ENCODE measurements at places on chromosomes 3 and 15. TPM values are rescaled to one million over a fixed set of nuclear protein-coding genes. Genes with fewer than 3 reads are reported as not detected.

- no peak for DNase-seq
These were observed 146.9 kb upstream of the LRTM1 start for GRCh38 chr3:55074796-55075195.

DNA sequence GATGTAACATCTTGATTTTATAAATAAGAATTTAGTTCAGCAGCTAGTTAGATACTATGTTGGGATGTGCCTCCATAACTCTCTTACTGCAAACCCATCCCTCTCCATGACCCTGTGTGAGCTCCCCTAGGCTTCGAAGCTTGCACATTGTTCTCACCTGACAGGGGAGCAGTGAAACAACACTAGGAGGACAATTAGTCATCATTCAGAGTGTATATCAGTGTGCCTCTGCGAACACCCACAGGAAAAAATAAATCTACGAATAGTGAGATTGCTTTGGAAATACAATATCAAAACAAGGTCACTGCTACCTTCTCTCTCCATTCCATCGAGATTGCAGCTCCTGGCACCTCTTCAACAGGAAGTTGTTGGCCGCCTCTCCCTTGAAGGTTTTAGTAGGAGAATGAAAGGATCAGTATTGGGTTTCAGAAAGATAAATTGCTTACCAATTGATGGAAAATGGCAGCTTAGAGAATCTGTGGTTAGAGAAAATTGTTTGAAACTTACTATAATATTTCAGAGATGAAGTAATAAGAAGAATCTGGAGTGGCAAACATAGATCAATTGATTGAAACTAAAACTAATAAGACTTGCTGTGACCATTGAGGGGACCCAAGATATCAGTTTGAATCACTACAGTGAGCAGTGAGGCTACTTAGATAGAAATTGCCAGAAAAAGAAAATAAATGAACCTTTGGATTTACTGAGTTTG, 103.2 kb downstream of the CHL1 start:
- DNase-seq = no peak

TTLL13 gene
- 0.35 TPM for total RNA-seq

MELTF gene
- total RNA-seq = 15.7 TPM

- no peak for DNase-seq
These were observed 1.8 kb upstream of the PLA2G4B start for GRCh38 chr15:41836713-41837454.

GRCh38 chr3:42819351-42819965, 10.2 kb downstream of the ACKR2 start:
- peak; percentile 63 for DNase-seq

GRCh38 chr3:535566-536416, 339.2 kb downstream of the CHL1 start:
- DNase-seq = peak; percentile 21

GRCh38 chr3:134693226-134693625, 42.4 kb upstream of the KY start:
- DNase-seq = no peak

MKRN3 gene
- total RNA-seq = 1.0 TPM

GRCh38 chr3:66372681-66373350, 128.0 kb downstream of the LRIG1 start:
- DNase-seq = peak; percentile 63

HCLS1 gene
- total RNA-seq = 9.2 TPM

DNA sequence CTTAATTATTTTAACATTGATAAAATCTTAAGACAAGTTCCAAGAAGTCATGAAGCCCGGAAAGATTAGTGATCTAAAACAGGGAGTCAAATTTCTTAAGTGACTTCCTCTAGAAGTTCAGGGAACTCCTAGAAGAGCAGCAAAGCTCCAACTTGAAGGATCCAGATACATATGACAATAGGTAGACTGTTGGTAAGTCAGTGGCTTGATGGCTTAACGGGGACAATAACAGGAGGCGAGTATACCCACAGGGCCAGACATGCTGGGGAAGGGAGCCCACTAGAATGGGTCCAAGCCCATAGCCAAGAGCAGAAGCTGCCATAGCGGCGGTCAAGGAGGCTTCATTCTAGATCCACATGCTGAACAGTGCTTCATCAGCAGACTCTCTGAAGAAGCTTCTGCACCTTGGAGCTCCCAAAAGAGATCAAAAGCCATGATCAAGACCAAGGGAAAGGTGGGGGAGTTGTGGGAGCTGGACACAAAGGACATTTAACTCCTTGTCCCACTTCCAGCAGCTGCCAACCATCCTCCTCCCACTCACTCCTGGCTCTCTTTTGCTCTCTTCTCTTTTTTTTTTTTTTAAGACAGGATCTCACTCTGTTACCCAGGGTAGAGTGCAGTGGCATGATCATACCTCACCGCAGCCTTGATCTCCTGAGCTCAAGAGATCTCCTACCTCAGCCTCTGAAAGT, 10.2 kb upstream of the CA12 start:
- DNase-seq = no peak

- DNase-seq = no peak
These were observed 56.4 kb upstream of the LIMD1 start for GRCh38 chr3:45537970-45538640.

DNA sequence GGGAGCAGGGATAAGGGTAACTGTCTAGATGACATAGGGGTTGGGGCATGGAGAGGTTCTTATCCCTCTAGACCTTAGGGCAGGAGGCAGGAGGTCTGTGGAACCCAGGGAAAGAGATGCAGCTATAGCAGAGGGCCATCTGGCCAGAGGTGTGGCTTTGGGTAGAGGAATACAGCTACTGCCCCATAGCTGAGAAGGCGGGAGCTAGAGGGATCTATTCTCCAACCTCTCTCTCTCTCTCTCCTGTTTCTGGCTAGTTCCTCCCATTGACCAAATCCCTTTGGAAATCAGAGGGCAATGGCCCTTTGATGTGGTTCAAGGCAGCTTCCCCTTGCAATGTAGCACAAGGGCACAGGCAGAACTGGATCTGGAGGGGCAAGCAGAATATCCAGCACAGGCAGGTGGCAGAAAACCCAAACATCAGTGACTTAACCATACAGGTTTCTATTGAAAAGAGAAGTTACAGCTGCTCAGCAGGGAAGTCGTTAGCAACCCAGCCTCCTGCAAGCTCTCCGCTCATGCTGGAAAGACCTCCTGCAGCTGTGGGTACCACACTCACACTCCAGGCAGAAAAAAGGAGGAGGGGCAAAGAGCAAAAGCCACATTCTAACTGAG, 22.3 kb upstream of the LMOD3 start:
- no peak for DNase-seq

- DNase-seq = no peak
These were observed 14.9 kb downstream of the LEKR1 start for GRCh38 chr3:156840826-156841689.

GRCh38 chr3:12490547-12490946, 6.3 kb downstream of the TSEN2 start:
- no peak for DNase-seq

DNA sequence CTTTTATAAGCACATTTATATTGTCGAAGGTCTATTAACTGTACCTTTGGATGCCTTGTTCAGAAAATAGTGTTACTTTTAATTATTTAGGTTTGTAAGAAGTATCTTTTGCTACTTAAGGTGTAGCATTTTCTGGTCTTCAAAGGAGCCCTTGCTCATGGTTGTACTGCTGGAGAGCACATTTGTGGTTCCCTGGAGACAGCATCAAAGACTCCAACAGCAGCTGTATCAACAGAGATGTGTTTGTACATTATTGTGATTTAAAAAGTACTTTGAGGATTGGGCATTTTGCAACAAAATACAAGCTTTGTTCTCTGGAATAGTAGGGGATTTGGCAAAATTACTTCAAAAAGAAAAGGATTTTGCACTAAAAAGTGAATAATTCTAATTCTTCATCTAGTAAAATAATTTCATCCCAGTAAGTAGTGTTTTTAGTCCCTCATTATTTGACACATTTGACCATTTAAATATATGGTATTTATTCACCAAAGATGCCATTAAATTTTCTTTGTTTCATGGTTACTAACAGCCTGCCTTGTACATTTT, 16.5 kb downstream of the TBC1D23 start:
- DNase-seq = no peak

DNA sequence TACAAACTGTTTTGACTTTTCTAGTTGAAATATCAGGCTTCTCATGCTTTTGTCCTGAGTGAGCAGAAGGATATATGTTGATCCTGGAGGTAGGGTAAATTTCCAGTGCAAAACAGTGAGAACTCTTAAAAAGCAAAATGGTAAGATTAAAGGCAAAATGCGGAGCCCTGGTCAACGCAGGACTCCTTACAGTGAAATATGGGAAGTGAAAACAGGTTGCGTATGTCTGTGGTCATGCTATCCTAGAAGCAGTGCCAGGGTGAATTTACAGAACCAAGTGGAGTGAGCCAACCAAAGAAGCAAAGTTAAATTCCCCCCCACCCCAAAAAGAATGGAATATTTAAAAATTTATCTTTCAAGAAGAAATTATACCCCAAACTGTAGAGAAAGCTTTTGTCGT, 256.4 kb downstream of the NR2F2 start:
- no peak for DNase-seq

- DNase-seq = no peak
These were observed 13.7 kb downstream of the NTRK3 start for GRCh38 chr15:88242586-88243555.

NUDT16 gene
- total RNA-seq = 37.7 TPM

GNAT1 gene
- not detected for total RNA-seq

GRCh38 chr3:172152874-172153273, 113.5 kb downstream of the FNDC3B start:
- DNase-seq = no peak

PAQR5 gene
- total RNA-seq = 71.1 TPM

DNA sequence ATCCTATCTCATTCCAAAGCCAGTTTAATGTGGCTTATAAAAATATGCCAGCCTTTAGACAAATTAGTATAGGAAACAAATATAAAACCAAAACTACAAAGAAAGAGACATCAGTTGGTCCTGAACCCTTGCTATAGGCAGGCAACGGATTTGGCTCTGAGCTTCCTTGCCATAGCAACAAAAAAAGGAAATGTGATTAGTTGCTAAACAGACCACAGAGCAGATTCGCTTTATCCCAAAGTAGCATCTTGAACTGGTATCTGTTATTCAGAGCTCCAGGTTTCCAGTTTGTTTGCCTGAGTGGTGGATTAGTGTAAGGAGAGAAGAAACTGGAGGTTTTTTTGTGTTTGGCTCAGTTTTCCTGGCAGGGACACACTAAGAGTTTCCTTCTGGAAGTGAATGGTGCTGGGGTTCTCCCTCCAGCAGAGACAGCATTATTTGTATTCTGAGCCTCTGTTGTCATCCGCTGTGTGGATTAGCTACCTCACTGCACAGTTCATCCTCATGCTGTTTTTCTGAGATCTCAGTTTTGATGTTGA, 44.1 kb downstream of the CHST2 start:
- DNase-seq = no peak

DNA sequence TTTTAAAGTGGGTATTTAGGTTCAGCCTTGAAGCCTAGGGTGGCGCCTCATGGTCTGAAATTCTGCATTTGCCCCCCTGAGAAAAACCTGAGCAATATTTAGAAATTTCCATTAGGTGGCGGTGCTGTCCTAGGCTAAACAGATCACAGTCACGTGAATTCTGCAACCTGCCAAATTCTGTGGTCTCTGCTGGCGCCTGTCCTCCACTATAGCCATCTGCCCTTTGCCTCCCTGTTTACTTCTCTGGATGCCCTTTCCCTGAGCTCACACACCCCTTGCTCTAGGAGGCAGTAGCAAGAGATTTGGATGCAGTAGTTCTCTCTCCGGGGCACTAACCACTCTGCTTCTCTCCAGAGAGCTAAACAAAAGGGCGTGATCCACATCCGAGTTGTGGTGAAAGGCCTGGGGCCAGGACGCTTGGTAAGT, 9.1 kb downstream of the MRPS11 start:
- DNase-seq = peak; percentile 23

PPP1R14D gene
- 166 TPM for total RNA-seq

DNA sequence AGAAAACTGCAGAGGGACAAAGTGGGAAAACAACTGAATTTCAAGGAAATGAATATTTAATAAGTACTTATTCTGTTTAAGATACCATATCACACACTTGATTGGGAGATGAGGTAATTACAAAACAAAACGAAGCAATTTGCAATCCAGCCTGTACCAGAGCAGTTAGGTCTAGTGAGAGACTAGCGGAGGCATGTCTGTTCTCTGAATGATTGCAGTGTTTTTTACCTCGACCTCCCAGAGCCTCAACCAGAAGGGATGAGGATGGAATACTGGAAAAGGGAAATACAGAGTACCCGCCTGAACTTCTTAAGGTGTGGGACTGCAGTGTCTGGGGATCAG, 59.5 kb downstream of the PIK3CB start:
- DNase-seq = no peak

- DNase-seq = no peak
These were observed 46.8 kb downstream of the ST6GAL1 start for GRCh38 chr3:186976837-186977750.

GRCh38 chr3:38314764-38315487, 31.7 kb upstream of the XYLB start:
- no peak for DNase-seq

GRCh38 chr3:141714671-141715070, 23.4 kb upstream of the RNF7 start:
- no peak for DNase-seq

TM4SF4 gene
- 4.5 TPM for total RNA-seq

DNA sequence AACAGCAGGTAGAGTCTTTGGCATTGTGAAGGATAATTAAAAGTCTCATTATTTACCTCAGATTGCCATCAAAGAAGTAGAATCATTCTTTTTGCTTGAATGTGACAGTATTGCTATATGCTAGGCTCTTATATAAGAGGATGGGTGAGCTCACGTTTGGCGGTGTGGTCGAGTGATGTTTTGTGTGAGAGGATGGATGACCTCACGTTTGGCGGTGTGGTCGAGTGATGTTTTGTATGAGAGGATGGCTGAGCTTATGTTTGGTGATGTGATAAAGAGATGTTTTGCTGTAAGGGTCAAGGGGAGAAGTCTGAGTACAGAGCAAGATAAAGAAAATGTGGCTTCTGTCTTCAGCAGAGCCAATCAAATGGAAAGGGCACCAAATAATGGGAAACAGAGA, 299.6 kb upstream of the NR2E3 start:
- DNase-seq = no peak

ROPN1 gene
- 1.1 TPM for total RNA-seq

- no peak for DNase-seq
These were observed 22.4 kb downstream of the CHD2 start for GRCh38 chr15:92922418-92923002.

DGKG gene
- 0.64 TPM for total RNA-seq

- no peak for DNase-seq
These were observed 3.4 kb upstream of the TRIM71 start for GRCh38 chr3:32814361-32814760.

DNA sequence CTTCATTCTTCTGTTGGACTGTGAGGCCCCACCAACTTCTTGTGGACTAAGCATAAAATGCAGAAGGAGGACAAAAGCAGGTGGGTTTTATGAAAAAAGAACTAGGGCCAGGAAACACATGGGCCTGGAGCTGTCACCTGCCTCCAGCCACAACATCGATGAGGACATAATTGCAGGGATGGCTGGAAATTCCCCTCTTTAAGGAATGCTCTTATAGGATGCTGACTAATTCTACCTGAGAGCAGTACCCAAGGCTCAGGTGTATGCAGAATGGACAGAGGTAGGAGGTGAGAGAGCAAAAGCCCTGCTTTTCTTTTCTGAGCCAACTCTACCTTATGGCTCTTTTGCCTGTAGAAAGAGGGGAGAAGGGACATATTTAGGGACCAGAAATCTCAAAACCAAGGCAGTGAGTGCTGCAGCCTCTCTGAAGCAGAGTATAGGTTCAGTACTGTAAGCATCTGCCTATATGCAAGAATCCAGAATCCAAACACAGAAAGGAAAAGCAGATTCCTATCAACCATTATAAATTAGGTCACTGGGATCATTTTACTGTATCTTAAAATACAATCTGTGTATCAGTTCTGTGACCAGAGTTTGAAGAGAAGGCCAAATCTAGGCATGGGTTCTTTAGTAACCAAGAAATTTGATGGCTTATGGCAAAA, 205.3 kb upstream of the WNT5A start:
- DNase-seq = no peak

PLA2G4D gene
- total RNA-seq = 0.27 TPM

SLC28A1 gene
- total RNA-seq = not detected

Data from colonic mucosa (tissue), 4 donors.